ENCODE measurements at places on chromosomes 7 and 10.

DNA sequence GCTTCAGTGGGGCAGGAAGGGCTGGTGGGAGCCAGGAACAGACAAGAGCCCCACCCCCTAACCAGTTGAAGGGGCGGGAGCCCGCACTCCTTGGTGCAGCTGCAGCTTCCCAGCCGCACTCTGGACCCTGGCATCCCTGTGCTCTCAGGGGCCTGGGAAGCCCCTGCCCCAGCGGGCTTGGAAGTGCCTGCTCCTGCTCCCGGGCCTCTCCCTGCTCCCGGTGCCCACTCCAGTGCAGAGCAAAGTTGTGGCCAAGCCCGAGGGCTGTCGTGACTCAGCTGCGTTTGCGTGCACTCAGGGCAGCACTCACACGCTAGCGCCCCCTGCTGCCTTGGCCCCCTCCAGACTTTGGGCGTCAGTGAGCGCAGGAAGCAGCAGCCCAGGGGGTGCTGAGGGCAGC lies 883.8 kb downstream of the LRMDA start:
- no peak for DNase-seq

- DNase-seq, result no peak
These were observed 735.3 kb downstream of the MAGI2 start for GRCh38 chr7:78718212-78718611.

- peak; percentile 3 for DNase-seq
These were observed 146.1 kb downstream of the VPS50 start for GRCh38 chr7:93378131-93378760.

DNA sequence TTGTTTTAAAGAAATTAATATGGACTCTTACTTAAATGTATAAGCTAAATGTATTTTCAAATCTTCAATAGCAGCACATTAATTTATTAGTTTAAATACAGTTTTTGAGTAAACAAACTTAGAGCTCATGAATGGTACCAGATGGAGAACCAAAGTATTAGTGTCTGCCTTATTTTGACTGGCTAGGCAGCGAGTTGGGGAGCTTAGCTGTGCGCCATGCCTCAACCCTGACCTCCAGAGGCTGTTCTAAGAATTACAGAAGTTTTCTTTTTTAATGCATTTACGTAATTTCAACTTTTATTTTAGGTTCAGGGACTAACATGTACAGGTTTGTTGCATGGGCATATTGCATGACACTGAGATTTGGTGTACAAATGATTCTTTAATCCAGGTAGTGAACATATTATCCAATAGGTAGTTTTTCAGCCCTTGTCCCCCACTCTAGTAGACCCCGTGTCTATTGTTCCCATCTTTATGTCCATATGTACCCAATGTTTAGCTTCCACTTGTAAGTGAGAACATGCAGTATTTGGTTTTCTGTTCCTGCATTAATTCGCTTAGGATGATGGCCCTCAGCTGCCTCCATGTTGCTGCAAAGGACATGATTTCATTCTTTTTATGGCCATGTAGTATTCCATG lies 166.8 kb downstream of the IQUB start:
- peak; percentile 7 for DNase-seq

DNA sequence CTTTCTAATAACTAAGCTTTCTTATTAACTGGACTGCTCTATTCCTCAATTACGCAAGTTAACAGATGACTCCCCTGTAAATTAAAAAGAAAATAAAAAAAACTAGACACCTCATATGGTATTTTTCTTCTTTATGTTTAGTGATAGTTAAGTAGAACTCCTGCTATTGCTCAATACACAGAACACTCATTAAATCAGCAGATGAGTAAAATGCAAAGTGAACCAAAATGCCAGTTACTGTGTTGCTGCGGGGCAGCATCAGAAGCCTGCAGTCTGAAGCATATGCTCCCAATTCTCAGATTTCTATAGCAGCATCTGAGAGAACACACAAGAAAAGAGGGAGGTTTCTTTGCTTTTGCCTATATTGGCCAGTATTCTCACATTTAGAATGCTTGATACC lies 28.4 kb downstream of the CDK6 start:
- peak; percentile 20 for DNase-seq

GRCh38 chr10:96301616-96302015 lies 2.6 kb upstream of the DNTT start:
- no peak for DNase-seq

GRCh38 chr7:158529181-158530096 lies 58.2 kb downstream of the PTPRN2 start:
- no peak for DNase-seq

DNA sequence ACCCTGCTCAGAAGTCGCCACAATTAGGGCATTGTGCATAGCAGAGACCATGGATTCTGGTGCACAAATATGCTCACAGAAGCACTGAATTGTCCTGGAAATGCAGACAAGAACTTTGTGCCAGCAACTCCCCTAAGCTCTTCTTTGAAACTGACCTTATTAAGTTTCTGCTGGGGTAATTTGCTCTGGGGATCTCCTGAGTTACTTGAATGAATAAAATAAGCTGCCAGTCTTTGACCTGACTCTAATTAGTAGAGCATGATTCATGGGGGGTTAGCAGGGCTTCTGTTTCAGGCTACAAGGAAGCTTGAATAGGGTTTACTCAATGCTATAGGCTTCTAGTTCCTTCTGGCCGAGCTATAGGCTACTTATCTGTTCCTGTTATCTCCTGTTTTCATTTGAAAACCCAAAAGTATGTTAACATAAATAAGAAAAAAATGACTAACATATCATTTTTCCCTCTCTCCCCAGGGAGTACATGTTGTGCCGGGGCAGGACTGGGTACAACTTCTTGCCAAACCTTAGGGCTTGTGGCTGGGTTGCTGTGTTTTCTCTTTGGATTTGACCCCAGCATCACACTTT lies 169.0 kb upstream of the TMEM229A start:
- no peak for DNase-seq

GRCh38 chr7:10912077-10912476 lies 61.6 kb upstream of the PHF14 start:
- no peak for DNase-seq
